ENCODE measurements at places on chromosomes 1 and 21.
A peak's percentile ranks its signal among the peaks of the same experiment; 100 is the strongest.

DNA sequence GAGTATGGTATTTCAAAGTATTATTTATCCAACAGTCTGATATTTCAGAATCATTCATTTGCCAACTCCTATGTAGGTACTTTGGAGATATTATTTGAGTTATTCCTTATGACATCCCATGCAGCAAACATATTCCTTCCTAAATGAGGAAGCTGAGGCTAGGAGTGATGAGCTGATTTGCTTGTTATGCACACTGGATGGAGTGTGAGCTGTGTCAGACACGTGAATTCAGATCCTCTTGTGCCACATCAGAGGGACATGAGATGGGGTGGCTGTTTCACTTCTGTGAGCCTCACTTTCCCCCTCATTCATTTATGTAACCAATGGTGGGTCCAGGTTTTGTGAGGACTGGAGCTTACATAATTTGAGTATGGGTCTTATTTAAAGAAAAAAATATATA lies 215.9 kb downstream of the DISC1 start:
- DNase-seq, result no peak

GRCh38 chr1:183757061-183757460 lies 47.9 kb upstream of the RGL1 start:
- DNase-seq, result peak; percentile 73

DNA sequence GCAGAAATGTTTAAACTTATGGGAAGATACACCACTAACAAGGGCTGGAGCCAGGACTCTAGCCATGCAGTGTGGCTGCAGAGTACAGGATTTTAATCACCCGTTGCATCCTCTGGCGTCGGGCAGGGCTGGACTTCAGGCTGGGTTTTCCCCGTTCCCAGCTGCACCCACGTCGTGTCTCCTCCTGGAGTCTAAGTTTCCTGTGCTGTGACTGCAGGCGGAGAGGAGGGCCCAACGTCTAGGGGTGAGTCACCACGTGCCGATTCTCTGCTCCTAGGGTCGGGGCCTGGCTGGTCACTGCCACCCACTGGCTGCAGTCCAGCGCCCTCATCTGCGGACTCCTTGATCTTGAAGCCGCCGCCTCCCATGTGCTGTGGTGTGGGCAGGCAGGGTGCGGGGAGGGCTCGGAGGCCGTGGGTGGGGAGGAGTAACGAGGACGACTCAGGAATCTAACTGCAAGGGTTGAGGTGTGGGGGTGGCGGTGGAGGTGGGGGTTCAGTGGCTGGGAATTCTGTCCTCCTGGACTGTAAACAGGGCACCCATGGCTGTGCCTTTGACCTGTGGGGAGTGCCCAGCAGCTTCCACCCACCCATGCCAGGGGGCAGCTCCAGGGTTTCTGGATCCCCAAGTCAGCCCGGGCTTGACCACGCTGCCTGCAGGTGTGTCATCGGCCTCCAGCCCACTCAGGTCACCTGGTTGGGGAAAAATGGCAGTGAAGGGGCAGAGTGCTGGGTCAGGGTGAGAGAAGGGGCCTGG lies 77.8 kb downstream of the ALPL start:
- peak; percentile 92 for DNase-seq

DNA sequence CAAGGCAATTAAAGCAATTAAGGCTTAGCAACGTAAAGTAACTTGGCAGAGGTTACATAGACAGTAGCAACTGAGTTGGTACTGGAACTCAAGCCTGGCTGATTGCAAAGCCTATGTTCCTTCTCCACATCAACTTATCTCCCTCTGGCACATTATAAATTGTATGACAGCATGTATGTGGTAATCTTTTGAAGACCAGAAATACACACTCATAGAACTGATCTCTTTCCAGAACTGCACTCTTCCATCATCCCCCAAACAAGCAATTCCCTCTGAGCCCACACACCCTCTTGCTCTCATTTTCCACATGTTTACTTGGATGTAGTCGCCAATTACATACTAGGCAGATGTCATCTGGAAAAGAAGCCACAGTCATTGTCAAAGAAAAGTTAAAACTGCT lies 502.2 kb downstream of the PLPP3 start:
- DNase-seq, result no peak

DNA sequence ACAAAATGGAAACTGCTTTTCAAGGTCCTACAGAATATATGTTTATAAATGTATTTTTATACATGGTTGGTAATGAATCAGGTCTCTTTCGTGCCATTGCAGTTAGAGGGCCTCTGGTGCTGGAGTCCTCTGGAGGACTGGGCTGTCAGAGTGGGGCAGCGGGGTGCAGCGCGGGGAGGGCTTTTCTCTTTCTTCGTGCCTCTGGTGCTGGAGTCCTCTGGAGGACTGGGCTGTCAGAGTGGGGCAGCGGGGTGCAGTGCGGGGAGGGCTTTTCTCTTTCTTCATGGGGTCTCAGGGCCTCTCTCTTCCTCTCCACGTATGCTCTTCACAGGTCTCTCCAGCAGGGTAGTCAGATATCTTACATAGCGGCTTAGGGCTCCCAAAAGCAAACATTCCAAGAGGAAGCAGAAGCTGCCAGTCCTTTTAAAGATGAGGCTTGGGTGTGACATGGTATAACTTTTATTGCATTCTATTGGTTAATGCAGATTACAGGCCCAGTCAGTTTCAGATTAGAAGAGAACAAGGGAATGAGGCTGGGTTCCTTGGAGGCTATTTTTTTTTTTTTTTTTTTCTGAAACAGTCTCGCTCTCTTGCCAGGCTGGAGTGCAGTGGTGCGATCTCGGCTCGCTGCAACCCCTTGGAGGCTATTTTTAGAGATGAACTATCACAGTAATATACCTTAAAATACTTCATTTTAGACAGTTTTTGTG lies 13.1 kb downstream of the SDCCAG8 start:
- peak; percentile 33 for DNase-seq

GRCh38 chr1:157369808-157370521 lies 182.3 kb downstream of the FCRL5 start:
- DNase-seq, result peak; percentile 66

DNA sequence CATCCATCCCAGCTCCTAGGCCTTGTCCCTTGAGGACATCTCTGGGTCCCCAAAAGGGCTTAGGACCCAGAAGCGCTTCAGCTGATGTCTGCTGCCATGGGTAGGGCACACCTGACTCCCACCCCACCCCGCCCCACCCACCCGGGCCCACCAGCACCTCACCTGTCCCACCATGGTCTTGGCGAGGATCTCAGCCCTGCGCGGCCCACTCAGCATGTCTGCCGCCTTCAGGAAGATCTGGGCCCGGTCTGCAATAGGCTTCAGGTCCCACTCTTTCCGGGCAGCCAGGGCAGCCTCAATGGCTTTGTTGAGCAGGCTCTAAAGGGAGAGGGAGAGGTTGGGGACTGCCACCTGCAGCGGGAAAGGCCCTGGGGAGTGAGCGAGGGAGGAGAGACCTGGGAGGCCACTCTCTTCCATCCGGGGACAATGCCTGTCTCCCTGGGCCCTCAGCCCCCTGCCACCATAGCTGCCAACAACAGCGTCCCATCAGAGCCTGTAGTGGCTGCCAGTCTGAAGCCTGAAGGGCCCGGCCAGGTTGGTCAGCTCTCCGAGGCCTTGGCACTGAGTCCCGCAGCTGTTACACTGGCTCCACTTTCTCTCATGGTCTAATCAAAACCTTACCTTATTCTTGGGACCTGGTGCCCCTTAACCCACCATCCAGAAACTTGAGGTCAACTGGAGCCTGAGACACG lies 16.9 kb downstream of the ALDH4A1 start:
- no peak for DNase-seq

DNA sequence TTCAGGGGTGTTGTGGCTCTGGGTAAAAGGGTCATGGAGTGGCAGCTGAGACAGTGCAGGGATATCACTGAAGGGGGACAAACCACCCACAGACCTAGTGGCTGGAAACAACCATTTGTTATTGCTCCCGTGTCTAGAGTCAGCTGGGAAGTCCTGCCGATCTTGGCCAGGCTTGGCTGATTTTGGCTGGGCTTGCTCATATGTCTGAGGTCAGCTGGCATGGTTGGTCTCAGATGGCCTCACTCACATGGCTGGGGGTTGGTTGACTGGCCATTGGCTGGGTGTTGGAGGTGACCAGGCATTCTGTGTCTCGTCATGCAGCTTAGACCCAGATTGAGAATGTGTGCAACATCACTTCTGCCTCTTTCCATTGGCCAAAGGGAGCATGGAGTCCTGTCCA lies 203.8 kb upstream of the POU3F1 start:
- no peak for DNase-seq

DNA sequence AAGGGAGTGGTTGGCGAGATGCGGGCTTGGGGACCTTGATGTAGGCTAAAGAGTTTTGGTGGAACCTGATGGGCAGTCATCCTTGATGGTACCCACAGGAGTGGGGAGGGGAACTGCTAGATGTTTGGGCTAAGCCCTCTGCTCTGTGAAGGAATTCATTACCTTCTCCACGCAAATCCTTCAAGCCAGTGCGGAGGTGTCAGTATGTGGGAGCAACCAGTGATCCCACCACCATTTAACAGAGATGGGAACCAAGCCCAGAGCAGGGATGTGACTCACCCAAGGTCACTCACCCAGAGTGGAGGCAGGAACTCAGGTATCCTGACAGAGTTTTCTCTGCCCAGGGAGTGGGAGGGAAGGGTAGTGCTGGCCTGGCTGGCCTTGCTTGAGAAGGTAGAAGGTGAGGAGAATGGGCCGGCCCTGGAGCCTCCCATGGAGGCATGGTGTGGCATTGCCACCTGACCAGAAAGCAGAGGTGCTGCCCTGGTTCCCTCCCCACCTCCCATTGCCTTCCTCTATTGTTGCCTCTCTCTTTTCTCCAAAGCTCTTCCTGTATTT lies 51.2 kb upstream of the STUM start:
- DNase-seq, result no peak
